ENCODE measurements at places on chromosomes 7 and 10. TPM values are rescaled to one million over a fixed set of nuclear protein-coding genes. Genes with fewer than 3 reads are reported as not detected.

The SLIT1 gene
- polyA plus RNA-seq = 13.6 TPM

The CNTNAP2 gene
- polyA plus RNA-seq = 21.3 TPM

The DDC gene
- polyA plus RNA-seq = 7.0 TPM

The TAS2R3 gene
- not detected for polyA plus RNA-seq

The EZH2 gene
- not detected for polyA plus RNA-seq

The MYH16 gene
- not detected for polyA plus RNA-seq

The PSD gene
- polyA plus RNA-seq = 1.7 TPM

The AKR1D1 gene
- not detected for polyA plus RNA-seq

The ACSL5 gene
- polyA plus RNA-seq = not detected

The GPNMB gene
- 8.7 TPM for polyA plus RNA-seq

The ARHGAP22 gene
- polyA plus RNA-seq = 4.8 TPM

The NKX6-2 gene
- polyA plus RNA-seq = 631 TPM

The DIP2C gene
- polyA plus RNA-seq = 13.2 TPM

The TAS2R4 gene
- polyA plus RNA-seq = 1.1 TPM

The ASB15 gene
- 0.28 TPM for polyA plus RNA-seq

The CALML3 gene
- polyA plus RNA-seq = 0.17 TPM

The KCNH2 gene
- 4.1 TPM for polyA plus RNA-seq

The SUN3 gene
- not detected for polyA plus RNA-seq

The KLLN gene
- 0.99 TPM for polyA plus RNA-seq

The CH25H gene
- polyA plus RNA-seq = not detected

Measured in Purkinje cell (primary cell).